ENCODE measurements at places on chromosomes 6 and 20.

DNA sequence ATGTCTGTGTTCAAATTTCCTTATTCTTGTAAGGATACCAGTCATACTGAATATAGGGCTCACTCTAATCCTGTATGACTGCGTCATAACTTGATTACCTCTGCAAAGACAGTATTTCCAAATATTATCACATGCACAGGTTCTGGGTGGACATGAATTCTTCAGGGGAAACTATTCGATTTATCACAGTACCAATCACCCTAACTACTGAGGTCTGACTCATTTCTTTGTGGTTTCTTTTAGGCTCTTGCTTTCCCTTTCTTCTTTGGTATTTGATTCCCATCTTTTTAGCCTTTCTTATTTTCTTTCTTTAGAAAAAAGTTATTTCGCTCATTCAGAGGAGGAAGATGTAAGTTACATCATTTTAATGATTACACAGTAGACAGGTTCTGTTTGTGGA, 40.3 kb upstream of the TBX18 start:
- no peak for DNase-seq

DNA sequence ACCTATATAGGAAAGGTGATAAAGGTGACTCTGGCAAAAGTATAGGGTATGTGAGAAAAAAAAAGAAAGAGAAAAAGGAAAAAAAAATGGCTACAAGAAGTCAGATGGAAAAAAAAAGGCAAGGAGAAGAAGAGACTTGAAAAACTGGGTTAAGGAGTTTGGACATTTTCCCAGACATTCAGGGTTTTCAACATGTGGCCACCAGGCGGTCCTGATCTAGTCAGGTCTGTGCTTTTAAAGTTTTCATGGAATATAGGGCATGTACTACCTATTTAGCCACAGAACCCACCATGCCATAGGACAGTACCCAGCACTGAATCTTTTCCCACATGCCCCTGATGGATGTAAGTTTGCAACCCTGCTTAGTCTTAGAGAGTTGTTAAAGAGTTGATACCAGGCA, 433.7 kb downstream of the MAFB start:
- DNase-seq = no peak

- DNase-seq = no peak
These were observed 196.9 kb downstream of the ALDH8A1 start for GRCh38 chr6:134753001-134753400.

DNA sequence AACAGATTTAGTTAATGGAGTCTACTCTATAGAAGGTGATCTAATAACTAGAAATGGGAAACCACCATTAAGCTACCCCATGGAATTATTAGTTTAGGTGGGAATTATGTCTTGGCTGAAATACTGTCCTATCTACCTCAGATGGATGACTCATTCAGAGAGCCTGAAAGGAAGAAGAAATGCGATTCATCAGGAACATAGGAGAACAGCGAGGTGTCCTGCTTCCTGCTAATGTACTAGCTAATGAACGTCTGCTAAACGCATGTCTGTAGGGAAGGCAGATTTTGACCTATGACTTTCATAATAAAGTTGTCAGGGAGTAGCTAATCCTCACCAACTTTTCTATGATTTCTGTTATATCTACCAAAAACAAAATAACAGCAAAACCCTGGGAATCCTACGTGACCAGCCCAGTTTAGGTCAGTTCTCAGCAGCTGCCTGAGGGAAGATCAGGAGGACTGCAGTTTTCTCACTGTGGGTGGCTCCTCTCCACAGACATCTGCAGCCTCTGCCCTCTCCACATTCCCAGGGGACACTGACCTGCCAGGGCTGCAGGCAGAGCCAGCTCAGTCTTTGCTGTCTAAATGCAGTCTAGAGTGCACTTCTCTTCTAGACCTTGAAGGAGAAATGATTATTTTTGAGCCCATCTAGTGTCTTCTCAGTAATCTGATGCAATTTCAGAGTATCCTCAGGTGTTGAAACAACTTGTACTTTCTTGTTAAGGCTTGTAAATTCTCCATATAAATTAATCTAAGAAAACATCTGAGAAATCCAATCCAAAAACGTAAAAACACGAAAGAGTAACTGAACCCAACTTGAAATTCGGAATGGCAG, 18.1 kb upstream of the SFT2D1 start:
- DNase-seq = no peak

DNA sequence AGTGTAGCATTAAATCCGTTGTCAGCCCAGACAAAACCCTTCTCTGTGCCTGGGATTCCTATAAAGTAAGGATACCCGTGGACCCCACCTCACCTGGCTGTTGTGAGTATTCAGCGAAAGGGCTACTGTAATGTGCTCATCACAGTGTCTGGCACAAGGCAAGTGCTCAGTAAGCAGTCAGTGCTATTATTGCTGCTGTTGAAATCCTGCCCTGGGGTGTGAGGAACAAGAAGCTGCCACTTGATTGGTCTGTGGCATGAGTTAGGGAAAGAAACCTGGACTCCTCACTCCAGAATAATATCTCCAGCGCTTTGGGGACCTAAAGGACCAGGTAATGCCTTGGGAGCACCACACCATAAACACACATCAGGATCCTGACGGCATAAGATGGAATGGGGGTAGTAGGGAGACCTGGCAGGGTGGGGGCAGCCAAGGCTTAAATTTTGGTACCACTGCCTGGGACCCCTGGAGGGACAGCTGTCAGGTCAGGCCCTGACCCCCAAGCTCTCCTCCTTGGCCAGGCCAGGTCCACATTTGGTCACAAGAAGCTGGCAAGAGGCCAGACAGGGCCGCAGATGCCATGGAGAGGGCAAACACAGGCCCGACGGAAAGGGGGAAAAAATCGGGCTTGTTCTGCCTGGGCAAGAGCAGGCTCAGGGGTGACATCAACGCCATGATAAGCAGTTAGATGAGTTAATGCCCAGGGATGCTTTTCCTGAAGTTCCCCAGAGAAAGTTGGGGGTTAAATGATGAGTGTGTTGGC, 66.5 kb downstream of the MRPL14 start:
- DNase-seq = no peak

DNA sequence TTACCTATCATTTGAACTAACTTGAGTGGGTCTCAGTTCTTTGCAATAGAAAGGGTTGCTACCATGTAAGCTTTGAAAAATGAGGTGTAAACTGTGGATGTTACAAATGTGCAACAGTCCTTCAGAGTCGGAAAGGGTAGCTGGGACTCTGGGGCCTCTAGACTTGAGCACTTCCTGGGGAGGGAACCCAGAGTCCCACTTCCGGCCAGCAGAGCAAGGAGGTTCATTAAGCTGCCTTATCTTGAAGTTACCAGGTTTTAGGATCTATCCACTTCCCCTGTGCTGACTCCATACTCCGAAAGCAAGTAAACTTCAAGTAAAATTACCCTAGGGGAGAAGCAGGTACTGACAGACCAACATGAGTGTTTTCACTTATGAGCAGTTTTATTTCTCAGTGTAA, 9.4 kb downstream of the TRIM10 start:
- no peak for DNase-seq

GRCh38 chr6:129846761-129847160, 14.4 kb downstream of the TMEM244 start:
- DNase-seq = no peak

- no peak for DNase-seq
These were observed 4.5 kb downstream of the PMEPA1 start for GRCh38 chr20:57705127-57705899.

GRCh38 chr6:3296537-3296936, 37.8 kb downstream of the PSMG4 start:
- no peak for DNase-seq

DNA sequence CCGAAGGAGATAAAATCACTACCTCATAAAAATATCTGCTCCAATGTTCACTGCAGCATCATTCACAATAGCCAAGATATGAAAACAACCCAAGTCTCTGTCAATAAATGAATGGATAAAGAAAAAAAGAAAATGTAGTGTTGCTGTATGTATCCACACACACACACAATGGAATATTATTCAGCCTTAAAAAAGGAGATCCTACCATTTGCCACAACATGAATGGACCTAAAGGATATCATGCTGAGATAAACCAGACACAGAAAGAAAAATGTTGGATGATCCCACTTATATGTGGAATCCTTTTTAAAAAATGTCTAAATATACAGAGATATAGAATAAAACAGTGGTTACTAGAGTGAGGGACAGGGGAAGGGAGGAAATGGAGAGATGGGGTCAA, 192.2 kb upstream of the TAB2 start:
- DNase-seq = no peak

DNA sequence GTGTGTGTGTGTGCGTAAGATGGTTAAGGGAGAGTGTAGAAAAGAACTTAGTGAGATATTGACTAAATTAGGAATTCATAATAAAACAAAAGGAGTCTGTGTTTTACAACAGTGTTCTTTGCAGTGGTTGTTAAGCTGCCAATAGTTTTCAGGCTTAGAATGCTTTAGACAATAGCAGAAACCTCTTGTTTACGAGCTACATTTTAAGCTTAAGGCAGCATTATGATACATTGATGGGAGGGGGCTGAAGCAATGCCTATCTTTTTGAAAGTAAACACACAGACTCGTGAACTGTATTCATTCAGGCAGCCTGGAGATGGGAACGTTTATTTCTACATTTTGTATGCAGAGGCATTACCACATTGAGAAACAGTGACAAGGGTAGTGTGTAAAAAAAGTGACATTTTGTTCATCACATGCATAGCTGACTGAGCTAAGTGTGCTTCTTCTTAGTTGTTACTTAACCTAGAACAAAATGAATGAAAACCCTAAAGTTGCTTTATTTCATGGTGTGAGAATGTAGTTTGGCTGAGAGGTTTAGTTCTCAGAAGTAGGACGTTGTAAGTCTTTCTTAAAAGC, 21.2 kb downstream of the CLVS2 start:
- DNase-seq = no peak

GRCh38 chr20:3459881-3460307, 10.9 kb upstream of the ATRN start:
- no peak for DNase-seq

DNA sequence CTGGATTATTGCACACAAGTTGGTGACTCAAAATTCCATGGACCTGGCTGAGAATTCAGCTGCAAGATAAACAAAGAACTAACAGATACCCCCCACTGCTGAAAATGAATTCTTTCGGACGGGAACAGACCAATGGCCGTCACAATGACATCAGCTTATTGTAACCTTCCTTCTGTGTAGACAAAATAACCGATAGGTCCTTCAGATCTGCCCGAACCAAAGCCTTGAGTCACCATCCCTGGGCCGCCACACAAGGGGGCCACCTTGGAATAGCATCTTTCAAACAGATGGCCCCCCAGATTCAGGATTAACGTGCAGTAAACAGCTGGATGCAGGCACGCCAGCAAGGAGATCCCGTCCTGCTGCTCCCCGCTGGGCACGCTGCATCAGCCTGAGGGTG, 214.0 kb upstream of the EXOC2 start:
- no peak for DNase-seq

GRCh38 chr6:141309295-141309694, 823.4 kb upstream of the GJE1 start:
- no peak for DNase-seq

- no peak for DNase-seq
These were observed 76.8 kb downstream of the REV3L start for GRCh38 chr6:111406200-111406721.

- DNase-seq = no peak
These were observed 199.1 kb downstream of the ERMARD start for GRCh38 chr6:169950558-169950957.

DNA sequence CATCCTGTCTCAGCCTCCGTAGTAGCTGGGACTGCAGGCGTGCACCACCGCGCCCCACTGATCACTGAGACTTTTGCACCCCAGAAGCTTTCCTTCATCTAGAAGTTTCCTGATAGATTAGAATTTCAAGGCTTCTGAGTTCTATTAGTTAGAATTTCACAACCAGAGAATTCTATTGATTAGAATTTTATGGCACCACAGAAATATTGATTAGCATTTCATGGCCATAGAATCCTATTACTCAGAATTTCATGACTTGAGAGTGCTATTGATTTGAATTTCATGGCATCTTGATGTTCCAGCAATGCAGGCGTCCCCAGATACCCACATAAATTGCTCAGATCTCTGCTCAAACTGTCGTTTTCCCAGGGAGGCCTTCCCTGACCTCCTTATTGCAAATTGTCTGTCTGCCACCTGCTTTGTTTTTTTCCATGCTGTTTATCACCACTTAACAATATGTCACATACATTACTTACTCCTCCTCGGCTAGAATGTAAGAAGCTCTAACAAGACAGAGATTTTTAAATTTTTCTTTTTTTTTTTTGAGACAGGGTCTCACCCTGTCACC, 16.9 kb upstream of the CBFA2T2 start:
- no peak for DNase-seq

GRCh38 chr6:24537771-24538385, 43.1 kb downstream of the ALDH5A1 start:
- no peak for DNase-seq

- DNase-seq = no peak
These were observed 376.1 kb downstream of the CENPW start for GRCh38 chr6:126716032-126716431.

DNA sequence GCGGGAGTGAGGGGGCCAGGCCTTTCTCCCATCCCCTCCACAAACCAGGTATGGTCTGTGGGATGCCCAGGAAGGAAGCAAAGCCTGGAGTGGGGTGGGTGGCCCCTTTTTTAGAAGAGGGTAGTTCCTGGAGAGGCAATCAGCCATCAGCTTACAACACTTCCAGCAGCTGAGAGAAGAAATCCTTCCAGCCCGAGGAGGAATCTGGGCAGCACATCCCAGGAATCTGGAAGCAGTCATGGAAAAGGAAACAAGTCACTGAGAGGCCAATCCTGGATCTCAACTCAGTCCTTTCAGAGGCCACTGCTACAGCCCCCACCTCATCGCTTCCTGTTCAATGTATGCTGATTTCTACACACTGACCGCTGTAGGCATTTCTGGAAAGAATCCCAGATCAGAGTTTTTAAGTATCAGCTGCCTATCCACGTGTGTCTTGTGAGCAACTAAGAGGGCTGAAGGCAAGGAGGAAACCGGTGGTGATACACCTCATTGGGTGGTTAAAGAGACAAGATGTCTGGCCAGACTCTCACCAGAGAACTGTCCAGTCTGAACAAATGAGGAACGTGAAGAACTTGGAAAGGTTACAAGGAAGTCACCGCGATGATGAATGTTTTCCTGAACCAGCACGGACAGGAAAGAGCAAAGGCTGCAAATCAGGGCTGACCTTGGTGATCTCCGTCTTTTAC, 92.9 kb upstream of the SHLD1 start:
- no peak for DNase-seq

- no peak for DNase-seq
These were observed 524.6 kb upstream of the NOX3 start for GRCh38 chr6:155980014-155980767.

DNA sequence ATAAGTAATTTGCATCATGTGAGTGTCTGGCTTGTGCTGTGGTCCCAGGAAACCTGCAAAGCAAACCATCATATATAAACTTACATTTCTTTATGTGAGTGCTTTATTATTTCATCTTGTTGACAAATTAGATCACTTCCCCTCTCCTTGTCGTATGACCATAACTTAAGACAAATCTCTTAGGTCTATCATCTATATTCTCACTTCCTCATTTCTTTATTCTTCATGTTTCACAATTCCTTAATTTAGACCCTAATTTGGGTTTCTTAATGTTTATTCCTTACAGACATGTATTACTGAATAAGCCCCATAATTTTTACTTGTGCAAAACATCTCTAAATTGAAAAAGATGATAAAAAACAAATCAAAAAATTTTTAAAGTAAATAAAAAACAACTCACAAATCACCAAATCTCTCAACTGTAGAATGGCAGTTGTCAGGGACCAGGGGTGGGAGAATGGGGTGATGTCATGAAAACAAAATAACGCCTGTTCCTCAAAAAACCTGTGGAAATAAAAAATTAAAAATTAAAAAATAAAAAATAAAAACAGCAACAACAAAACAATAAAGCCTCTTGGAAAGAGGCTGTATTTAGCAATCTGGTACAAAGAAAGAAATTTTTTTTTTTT, 49.5 kb upstream of the FBXO30 start:
- DNase-seq = no peak

- no peak for DNase-seq
These were observed 243.3 kb downstream of the PREX1 start for GRCh38 chr20:48584391-48585060.

All from iPS DF 19.7 (cell line).